Effector memory CD8-positive, alpha-beta T cell (primary cell): ENCODE measurements at places on chromosomes 3 and 15.
A peak's percentile ranks its signal among the peaks of the same experiment; 100 is the strongest.

DNA sequence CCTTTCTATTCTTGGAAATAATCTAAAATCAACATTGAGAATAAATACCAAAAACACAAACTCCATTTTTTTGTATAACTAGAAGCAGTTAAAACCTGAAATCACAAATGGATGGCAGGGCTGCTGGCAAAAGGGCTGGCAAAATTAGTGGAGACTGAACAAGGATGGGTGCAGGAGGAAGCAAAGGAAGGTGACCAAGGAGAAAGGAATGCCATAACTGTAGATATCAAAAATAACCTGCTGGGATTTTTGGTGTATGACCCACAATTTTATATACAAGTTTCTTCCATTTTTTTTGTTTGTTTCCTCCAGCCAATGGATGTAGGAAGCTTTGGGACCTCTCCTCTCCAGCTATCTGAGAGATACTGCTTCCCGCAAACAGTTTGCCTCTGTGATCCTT is 12.7 kb downstream of the CFAP44 start:
- DNase-seq, result no peak

DNA sequence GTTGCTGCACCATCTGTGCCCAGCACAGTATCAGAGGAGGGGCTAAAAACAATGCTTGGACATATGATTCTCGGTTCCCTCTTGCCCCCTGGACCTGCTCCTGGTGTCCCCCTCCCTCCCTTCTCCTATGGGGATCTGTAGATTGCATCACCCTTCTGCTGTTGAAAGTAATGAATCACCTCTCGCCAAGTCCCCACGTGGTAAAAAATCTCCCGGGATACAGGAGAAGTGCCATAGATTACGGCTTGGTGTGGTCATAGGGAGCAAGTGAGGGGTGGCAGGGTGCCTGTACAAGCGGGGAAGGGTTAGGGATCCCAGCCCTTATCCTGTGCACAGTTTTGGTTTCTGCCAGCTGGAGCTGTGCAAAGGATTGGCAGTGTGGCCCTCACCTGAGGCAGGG is 37.7 kb downstream of the AMOTL2 start:
- DNase-seq, result no peak

- DNase-seq, result no peak
Observed at GRCh38 chr15:66657185-66658020, 44.6 kb upstream of the SMAD6 start.

GRCh38 chr3:179929091-179929529 is 107.6 kb downstream of the PEX5L start:
- peak; percentile 2 for DNase-seq

DNA sequence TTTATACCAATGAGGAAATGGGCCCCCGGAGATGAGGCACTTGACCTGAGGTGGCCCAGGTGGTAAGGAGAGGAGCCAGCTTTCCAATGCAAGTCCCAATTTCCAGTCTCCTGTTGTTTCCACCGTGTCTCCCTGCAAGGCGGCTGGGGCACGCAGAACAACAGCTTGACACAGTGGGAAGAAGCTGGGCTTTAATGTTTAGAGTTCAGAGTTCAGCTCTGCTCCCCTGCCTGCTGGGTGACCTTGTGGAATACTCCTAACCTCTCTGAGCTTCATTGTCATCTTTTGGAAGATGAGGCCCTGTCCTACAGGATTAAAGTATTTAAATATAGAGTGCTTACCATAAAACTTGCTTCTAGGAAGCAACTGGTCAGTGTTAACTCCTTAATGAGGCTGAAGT is 80.3 kb downstream of the SMAD3 start:
- no peak for DNase-seq

DNA sequence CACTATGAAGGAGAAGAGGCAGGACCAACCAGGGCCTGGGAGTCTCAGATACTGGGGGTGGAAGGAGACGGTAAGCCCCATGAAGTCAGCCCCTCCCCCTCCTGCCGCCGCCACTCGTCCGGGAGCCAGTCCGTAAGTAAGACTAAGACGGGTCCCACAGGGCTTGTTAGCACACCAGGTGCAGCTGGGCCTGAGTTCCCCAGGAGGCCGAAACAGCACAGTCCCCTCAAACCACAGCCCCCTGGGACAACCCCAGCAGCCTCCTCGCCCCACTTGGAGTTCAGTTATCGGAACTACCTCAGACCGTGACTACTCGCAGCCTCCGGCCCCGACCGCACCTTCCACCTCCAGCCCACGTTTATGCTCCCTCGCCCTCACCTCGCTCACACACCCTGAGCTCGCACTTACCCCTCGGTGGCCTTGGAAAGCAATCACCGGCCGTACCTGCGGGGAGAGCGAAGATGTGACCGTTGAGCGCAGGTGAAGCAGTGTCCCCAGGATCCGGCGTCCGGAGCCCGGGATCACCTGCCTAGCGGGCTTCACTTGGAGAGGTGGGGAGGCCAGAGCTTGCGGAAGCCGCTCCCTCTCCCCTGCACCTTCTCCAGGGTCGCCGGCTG is 557 bp downstream of the ELL3 start:
- peak; percentile 17 for DNase-seq
